ENCODE measurements at places on chromosomes 3 and 15. TPM values are rescaled to one million over a fixed set of nuclear protein-coding genes. Genes with fewer than 3 reads are reported as not detected.

SNX22 gene
- total RNA-seq, result not detected

ANKRD34C gene
- not detected for total RNA-seq

LRTM1 gene
- total RNA-seq, result not detected

SPINK8 gene
- total RNA-seq, result not detected

CYFIP1 gene
- 131 TPM for total RNA-seq

POPDC2 gene
- 1.3 TPM for total RNA-seq

WNT7A gene
- not detected for total RNA-seq

EPHA6 gene
- 1.0 TPM for total RNA-seq

IL5RA gene
- total RNA-seq, result 0.19 TPM

ESYT3 gene
- not detected for total RNA-seq

USP50 gene
- not detected for total RNA-seq

CPNE4 gene
- total RNA-seq, result not detected

CELSR3 gene
- 0.33 TPM for total RNA-seq

RASSF1 gene
- total RNA-seq, result 50.5 TPM

PRTG gene
- 0.94 TPM for total RNA-seq

P3H2 gene
- 5.9 TPM for total RNA-seq

PDHB gene
- total RNA-seq, result 76.2 TPM

Data from subcutaneous adipose tissue (tissue), 4 donors.